ENCODE measurements at places on chromosomes 2 and 18. TPM values are rescaled to one million over a fixed set of nuclear protein-coding genes. Genes with fewer than 3 reads are reported as not detected.

Gene REG1A
- total RNA-seq = 12.8 TPM

Gene FOXD4L1
- not detected for total RNA-seq

Gene CPS1
- total RNA-seq = 3.5 TPM

Gene LRP1B
- total RNA-seq = 0.27 TPM

Gene UGT1A10
- 0.41 TPM for total RNA-seq

DNA sequence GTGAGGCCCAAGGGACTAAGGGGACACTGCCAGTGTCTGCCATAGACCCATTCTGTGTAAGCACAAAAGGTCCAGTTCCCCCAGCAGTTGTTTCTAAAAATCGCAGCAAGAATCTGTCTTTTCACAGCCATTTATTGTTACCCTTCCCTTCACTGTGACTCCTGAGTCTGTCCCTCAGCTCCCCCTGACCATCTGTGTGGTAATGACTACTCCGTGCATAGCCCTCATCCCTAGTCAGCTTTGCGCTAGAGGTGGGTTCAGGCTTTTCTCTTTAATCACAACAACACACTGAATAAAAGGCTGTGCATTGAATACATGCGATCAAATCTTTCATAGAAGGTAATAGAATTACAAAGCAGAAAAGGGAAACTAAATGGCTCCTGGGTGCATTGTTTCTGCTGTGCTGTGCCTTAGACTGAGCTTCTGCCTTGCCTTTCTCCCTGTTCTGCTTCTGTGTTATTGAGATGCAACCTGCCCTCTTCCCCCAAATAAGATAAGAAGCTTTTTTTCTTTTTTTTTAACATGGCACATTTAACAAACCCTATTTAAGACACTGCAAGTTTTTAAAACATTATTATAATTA is 836.0 kb upstream of the CDH2 start:
- no peak overlapping the region for H3K4me3 ChIP-seq
- no peak overlapping the region for H3K27ac ChIP-seq
- H3K36me3 ChIP-seq = no peaks in the 10 kb centered on the region
- no peak for DNase-seq

GRCh38 chr2:135582383-135582782 is 51.1 kb downstream of the R3HDM1 start:
- no peaks in the 10 kb centered on the region for H3K27me3 ChIP-seq
- peaks cover 4% of the 10 kb centered on the region for H3K4me1 ChIP-seq
- no peak for DNase-seq

GRCh38 chr2:223537115-223537514 is 65.0 kb downstream of the SCG2 start:
- no peak overlapping the region for H3K4me3 ChIP-seq
- DNase-seq = no peak
- no peaks in the 10 kb centered on the region for H3K27me3 ChIP-seq

- H3K4me3 ChIP-seq = no peak overlapping the region
- DNase-seq = no peak
- H3K27me3 ChIP-seq = no peaks in the 10 kb centered on the region
- H3K36me3 ChIP-seq = no peaks in the 10 kb centered on the region
- H3K4me1 ChIP-seq = peaks cover 18% of the 10 kb centered on the region
- H3K27ac ChIP-seq = peak overlapping the region; percentile 83
Measured at GRCh38 chr2:106869512-106870275, 16.3 kb downstream of the ST6GAL2 start.

DNA sequence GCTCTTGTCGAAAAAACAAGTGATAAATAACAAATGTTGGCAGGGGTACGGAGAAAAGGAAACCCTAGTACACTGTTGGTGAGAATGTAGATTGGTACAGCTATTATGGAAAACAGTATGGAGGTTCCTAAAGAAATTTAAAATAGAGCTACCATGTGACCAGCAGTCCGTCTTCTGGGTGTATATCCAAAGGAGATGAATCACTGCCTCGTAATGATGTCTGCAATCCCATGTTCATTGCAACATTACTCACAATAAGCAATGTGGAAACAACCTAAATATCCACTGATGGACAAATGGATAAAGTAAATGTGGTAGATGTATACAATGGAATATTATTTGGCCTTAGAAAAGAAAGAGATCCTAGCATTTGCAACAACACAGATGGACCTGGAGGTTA is 50.6 kb downstream of the SLC16A14 start:
- no peaks in the 10 kb centered on the region for H3K27me3 ChIP-seq
- no peaks in the 10 kb centered on the region for H3K36me3 ChIP-seq
- no peak overlapping the region for H3K27ac ChIP-seq
- no peak for DNase-seq

DNA sequence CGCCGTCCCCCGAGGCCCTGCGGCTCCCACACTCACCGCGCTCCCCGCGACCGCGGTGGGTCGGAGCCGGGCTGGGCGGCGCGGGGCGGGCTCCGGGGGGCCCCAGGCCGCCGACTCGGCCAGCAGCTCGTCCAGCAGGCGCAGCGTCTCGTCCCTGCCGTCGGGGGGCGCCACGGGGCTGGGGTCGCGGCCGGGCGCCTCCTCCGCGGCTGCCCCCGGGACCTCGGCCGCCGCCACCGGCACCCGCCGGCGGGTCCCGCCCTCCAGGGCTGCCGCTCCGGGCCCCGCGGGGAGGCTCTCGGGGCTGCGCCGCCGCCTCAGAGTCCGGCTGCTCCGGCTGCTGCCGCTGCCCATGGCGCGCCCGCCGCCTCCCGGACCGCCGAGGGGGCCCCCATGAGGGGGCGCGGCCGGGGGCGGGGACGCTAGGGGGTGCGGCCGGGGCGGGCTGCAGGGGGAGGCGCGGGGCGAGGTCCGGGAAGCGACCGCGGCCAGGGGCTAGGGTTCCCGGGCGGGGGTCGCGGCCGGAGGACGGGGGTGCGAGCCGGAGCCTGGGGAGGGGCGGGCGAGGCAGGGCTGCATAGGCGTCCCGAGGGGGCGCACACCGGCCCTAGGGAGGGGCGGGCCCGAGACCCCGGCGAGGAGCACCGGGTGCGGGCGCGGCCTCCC is at the start of gene CYS1:
TSS of gene CYS1 (minus strand) at position 542 of the 666 bp plus-strand sequence. CDS start at position 354, 188 bp downstream.
- DNase-seq = no peak
- H3K4me3 ChIP-seq = peak within 1 kb of the TSS; percentile 82

- H3K36me3 ChIP-seq = no peaks in the 10 kb centered on the region
- no peak overlapping the region for H3K27ac ChIP-seq
- no peaks in the 10 kb centered on the region for H3K4me1 ChIP-seq
- H3K4me3 ChIP-seq = peak overlapping the region; percentile 3
- no peaks in the 10 kb centered on the region for H3K27me3 ChIP-seq
- no peak for DNase-seq
Measured at GRCh38 chr2:136135921-136136906, 18.3 kb upstream of the CXCR4 start.

- no peaks in the 10 kb centered on the region for H3K27me3 ChIP-seq
- peak overlapping the region; percentile 60 for H3K4me3 ChIP-seq
- H3K27ac ChIP-seq = peak overlapping the region; percentile 58
- H3K4me1 ChIP-seq = peaks cover 38% of the 10 kb centered on the region
- H3K36me3 ChIP-seq = no peaks in the 10 kb centered on the region
- no peak for DNase-seq
Measured at GRCh38 chr2:143716522-143716921, 587.3 kb downstream of the ARHGAP15 start.

- no peaks in the 10 kb centered on the region for H3K4me1 ChIP-seq
- no peaks in the 10 kb centered on the region for H3K27me3 ChIP-seq
- no peak for DNase-seq
- no peaks in the 10 kb centered on the region for H3K36me3 ChIP-seq
Measured at GRCh38 chr2:78318275-78318674, 707.2 kb upstream of the REG3G start.

- no peaks in the 10 kb centered on the region for H3K36me3 ChIP-seq
- no peak overlapping the region for H3K4me3 ChIP-seq
- no peaks in the 10 kb centered on the region for H3K4me1 ChIP-seq
- H3K27ac ChIP-seq = no peak overlapping the region
Measured at GRCh38 chr18:63837590-63837989, 49.9 kb upstream of the SERPINB2 start.

DNA sequence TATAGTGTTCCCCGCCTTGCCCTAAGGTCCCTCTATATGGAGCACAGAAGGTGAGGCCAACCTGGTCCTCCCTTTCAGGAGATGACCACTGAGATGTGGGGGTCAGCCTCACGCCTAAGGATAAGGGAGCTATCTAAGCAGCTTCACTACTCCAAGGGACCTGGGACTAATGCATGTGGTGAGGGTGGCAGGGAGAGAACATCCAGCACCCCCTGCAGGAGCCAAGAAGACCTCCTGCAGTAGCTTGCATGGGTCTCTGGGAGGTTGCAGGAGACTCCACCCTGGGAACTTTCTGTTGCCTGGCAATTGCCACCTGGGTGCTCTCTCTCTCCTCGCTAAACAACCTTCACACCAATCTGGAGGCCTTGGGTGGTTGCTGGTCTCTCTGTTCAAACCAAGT is 93.0 kb upstream of the KLHL29 start:
- no peak overlapping the region for H3K4me3 ChIP-seq
- H3K27me3 ChIP-seq = no peaks in the 10 kb centered on the region
- H3K36me3 ChIP-seq = no peaks in the 10 kb centered on the region
- no peak for DNase-seq

DNA sequence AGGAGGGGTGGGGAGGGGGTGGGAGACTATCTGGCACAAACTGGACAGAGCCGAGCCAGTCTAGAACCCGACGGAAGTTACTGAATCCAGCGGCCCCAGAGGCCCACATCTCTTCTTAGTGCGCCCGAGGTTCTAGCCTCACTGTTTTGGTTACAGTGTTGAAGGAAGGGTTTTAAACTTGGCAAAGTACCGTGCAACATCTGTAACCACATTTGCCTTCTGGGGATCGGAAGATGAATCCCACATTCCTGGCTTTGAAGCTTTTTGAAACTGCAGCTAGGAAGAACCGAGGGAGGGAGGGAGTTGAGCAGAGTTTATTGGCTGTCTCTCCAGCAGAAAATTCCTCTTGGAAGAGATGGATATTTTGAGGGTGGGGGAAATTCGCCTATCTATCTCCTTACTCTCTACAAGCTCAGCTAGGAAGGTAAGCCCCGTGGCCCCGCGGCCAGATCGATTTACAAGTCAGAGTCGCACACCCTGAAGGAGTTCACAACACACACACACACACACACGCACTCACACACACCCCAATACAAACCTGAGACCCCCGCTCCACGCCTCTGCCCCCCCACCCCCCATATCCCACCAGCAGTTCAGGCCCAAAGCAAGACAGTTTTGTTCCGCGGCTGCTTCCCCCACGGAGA is 1.0 kb downstream of the ACVR1 start:
- no peaks in the 10 kb centered on the region for H3K27me3 ChIP-seq
- peaks cover 9% of the 10 kb centered on the region for H3K4me1 ChIP-seq
- H3K4me3 ChIP-seq = peak overlapping the region; percentile 83
- H3K36me3 ChIP-seq = no peaks in the 10 kb centered on the region
- H3K27ac ChIP-seq = peak overlapping the region; percentile 80
- DNase-seq = no peak

DNA sequence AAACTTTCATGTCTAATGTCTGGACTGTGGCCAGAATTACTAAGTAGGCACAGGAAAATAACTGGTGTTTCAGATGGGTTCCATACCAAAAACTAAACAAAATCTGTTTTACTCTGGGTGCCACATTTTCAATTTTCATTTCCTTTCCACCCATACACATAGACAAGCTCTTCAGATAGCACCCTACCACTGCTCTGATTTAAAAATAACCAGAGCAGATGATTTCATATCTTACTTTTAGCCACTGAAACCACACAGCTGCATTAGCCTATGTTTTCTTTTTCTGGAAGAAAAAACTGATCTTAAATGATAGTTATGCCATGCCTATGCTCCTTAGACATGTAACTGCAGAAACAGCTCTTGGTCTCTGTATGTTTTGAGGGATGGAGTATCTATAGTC is 647.6 kb downstream of the CPS1 start:
- H3K27ac ChIP-seq = no peak overlapping the region
- no peak for DNase-seq
- H3K4me1 ChIP-seq = no peaks in the 10 kb centered on the region
- H3K4me3 ChIP-seq = no peak overlapping the region
- H3K27me3 ChIP-seq = no peaks in the 10 kb centered on the region

GRCh38 chr2:204046145-204046544 is 109.6 kb downstream of the ICOS start:
- H3K4me1 ChIP-seq = no peaks in the 10 kb centered on the region
- H3K27me3 ChIP-seq = no peaks in the 10 kb centered on the region
- H3K27ac ChIP-seq = no peak overlapping the region
- no peaks in the 10 kb centered on the region for H3K36me3 ChIP-seq

GRCh38 chr2:211157211-211157610 is 600.8 kb downstream of the CPS1 start:
- H3K4me1 ChIP-seq = no peaks in the 10 kb centered on the region
- no peak overlapping the region for H3K27ac ChIP-seq
- H3K36me3 ChIP-seq = no peaks in the 10 kb centered on the region
- no peaks in the 10 kb centered on the region for H3K27me3 ChIP-seq
- DNase-seq = no peak
- H3K4me3 ChIP-seq = no peak overlapping the region

- H3K27ac ChIP-seq = no peak overlapping the region
- peaks cover 6% of the 10 kb centered on the region for H3K4me1 ChIP-seq
- H3K4me3 ChIP-seq = no peak overlapping the region
Measured at GRCh38 chr2:119180892-119181291, 22.3 kb upstream of the C1QL2 start.

GRCh38 chr18:79438089-79438897 is 42.6 kb downstream of the NFATC1 start:
- H3K4me3 ChIP-seq = no peak overlapping the region
- H3K27me3 ChIP-seq = no peaks in the 10 kb centered on the region
- DNase-seq = no peak
- H3K36me3 ChIP-seq = peaks cover 15% of the 10 kb centered on the region
- H3K4me1 ChIP-seq = no peaks in the 10 kb centered on the region

DNA sequence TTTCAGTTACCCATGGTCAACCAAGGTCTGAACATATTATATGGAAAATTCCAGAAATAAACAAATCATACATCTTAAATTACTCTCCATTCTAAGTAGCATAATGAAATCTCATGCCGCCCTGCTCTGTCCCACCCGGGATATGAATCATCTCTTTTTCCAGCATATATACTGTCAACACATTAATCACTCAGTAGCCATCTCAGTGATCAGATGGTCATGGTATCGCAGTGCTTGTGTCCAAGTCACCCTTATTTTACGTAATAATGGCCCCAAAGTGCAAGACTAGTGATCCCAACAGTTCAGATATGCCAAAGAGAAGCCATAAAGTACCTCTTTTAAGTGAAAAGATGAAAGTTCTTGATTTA is 43.8 kb downstream of the OSBPL6 start:
- H3K27me3 ChIP-seq = no peaks in the 10 kb centered on the region
- H3K27ac ChIP-seq = no peak overlapping the region
- no peak for DNase-seq
- H3K4me3 ChIP-seq = no peak overlapping the region

DNA sequence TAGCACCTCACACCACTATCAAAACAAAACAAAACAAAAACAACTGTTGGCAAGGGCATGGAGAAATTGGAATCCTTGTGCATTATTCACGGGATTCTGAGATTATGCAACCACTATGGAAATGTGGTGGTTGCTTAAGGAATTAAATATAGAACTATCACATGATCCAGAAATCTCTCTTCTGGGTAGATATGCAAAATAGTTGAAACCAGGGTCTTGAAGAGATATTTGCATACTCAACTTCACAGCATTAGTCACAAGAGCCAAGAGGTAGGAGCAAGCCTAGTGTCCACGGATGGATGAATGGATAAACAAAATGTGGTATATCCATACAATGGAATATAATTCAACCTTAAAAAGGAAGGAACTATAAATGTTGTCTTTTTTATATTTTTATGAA is 7.0 kb downstream of the TMEM131 start:
- no peak overlapping the region for H3K27ac ChIP-seq
- no peaks in the 10 kb centered on the region for H3K27me3 ChIP-seq
- no peak for DNase-seq
- H3K4me3 ChIP-seq = no peak overlapping the region
